Activated CD8-positive, alpha-beta memory T cell treated with anti-CD3 and anti-CD28 coated beads, Interleukin-2, amount 50 U/mL, for 4 hours (primary cell): ENCODE measurements at places on chromosomes 1 and 21.

DNA sequence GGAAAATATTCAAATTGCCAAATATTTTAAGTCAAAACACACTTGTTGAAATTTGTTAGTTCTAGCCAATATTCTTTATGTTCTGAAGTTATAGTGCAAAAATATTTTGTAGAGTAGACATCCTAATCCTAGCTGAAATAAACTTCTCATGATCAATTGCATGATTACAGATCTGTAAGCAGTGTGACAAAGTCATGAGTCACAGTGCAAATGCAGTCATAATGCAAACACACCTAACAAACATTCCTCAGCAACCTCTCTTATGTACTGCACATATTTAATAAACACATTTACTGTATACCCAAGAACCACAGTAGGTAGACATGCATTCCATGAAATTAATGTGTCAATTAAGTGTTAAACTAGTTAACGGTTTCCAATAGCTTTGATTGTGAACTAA, 1857.4 kb downstream of the NCAM2 start:
- no peak for DNase-seq

GRCh38 chr1:81477710-81478109, 323.0 kb upstream of the ADGRL2 start:
- no peak for DNase-seq

DNA sequence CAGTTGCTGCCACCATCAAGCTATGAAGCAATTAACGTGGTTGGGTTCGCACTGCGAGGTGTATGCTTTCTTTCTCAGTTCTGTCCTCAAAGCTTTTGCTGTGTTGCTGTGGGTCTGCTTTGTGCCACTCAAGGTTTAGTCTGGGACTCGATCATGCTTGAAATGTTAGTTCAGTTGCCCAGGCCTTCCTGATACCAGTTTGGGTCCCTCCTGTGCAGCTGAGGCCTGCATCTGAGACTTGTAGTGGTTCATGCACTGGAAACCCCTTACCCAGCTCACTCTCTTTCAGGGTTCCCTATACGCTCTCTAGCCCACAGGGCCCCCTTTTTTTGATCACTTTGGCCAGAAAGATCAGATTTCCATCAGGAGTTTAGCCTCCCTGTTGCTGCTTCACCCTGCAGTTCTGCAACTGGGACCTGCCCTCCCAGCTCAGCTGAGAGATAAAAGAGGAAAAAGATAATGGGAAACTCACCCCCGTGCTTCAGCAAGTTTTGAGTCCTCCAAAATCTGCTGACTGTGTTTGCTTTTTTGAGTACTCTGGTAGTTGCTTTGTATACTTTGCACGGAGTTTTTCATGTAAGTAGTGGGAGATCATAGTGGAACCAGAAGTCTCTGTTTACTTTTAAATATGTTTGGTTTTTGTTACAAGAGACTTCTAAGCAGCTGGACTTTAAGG, 317.0 kb downstream of the HHAT start:
- DNase-seq: no peak

- DNase-seq: no peak
Measured at GRCh38 chr1:48654606-48655210, 122.0 kb downstream of the BEND5 start.

DNA sequence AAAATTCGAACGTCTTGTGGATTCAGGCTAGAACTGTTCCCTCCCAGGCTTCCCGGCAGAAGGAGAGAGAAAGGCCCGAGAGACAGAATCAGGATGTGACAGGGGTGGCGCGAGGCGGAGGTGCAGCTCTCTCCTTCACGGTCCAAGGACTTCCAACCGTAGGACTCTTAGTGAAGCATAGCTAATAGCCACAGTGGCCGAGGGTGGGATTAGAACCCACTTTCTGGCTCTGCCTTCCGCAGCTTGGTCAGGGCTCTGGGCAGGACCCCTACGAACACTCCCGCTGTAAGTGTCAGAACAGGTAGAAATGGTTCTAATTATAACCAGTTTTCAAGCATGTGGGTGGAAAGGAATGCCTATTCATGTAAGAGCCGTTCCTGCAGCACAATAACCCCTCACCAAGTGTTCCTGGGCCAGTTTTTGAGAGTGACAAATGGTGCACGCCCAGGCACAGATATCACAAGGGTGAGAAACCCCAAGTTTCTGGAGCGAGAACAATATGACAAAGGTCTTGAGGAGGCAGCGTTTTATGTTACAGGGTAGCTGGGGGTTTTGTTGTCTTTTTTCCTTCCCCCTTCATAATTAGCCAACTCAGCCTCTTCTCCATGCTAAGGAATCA, 86.4 kb downstream of the SYF2 start:
- no peak for DNase-seq

DNA sequence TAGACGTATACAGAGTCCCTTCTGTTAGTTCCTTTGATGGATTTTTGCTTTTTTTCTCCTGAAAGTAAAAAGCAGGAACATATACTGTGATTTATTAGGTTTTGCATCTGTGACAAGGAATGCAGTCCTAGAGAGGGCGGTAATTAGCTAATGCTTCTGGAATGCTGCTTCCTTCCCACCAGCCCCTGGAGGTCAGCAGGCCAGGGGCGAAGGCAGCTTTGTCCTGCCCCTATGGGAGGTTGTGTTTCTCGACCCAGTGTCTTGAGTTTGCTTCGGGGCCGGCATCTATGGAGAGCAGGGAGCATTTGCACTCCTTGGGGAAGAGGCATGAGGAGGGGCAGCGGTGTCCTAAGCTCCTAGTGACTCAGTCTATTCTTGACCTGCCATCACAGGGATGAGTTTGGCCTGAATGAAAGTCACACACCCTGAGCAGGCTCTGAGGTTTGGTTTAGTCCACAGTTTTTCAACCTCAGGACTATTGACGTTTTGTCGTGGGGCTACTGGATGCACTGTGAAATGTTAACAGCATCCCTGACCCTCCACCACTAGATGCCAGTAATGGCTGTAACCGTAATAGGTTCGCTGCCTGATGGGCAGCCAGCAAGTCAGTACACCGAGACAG, 85.0 kb upstream of the KCNJ15 start:
- no peak for DNase-seq

- DNase-seq: no peak
Measured at GRCh38 chr1:66758241-66758755, 6.0 kb downstream of the DYNLT5 start.

GRCh38 chr1:116291024-116291423, 82.0 kb upstream of the ATP1A1 start:
- DNase-seq: no peak

GRCh38 chr1:64940025-64940424, 26.3 kb downstream of the JAK1 start:
- no peak for DNase-seq

- no peak for DNase-seq
Measured at GRCh38 chr1:234272656-234273312, 100.5 kb upstream of the COA6 start.

GRCh38 chr21:31336739-31337040, 7.4 kb downstream of the TIAM1 start:
- DNase-seq: no peak

GRCh38 chr1:19398309-19398760, 86.2 kb downstream of the SLC66A1 start:
- no peak for DNase-seq

DNA sequence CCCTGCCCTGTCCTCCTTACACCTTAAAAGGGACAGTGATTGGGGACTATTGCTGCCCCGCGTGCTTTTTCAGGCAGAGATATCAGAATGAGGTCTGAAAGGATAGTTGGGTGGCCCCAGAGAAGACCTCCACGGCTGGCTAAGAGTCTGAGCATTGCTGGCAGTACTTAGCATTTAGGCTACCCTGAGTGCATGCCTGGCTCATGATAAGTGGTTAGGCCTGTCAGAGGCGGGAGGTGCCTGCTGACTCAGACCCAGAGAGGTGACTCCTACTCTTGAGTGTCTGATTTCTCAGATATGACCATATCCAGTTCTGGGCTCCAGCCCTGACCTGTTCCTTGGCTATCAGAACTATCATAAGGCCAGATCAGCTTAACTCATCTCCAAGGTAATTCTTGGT, 213.7 kb downstream of the PBX1 start:
- DNase-seq: no peak

GRCh38 chr1:85363521-85363920, 87.1 kb upstream of the BCL10 start:
- DNase-seq: no peak

DNA sequence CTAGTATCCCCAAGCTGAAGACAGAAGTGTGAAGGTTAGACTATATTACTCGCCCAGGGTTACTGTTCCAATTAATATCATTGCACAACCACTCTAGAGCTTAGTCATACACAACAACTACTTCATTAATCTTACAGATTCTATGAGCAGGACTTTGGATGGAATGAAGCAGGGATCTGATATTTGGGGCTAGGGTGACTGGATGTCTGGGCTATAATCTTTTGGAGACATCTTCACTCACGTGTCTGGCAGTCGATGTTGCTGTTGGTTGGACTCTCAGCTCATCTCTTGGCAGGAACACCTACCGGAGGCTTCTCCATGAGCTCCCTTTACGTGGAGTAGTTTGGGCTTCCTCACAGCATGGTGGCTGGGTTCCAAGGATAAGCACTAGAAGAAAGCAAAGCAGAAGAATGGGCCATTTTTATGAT, 519.2 kb upstream of the B3GALT2 start:
- no peak for DNase-seq
